Ascending aorta (tissue), 2 donors: ENCODE measurements at places on chromosomes 13 and 19.

DNA sequence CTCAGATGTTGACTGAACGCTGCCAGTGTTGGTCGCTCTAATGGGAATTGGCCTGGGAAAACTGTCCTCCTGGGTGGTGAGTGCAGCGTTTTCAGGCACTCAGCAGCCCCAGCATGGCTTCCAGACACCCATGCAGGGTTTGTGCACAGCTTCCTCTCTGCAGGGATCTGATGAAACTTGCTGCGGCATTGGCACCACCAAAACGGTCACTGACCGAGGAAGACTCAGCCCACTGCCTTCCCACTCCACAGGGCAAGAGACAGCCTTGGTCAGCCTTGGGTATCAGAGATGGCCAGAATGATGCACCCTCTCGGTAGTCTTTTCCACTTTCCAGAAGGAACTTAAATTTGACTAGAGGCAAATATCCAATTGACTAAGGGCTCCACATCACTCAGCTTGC, 398.9 kb downstream of the IRS2 start:
- H3K4me1 ChIP-seq: peaks cover 5% of the 10 kb centered on the region
- DNase-seq: no peak
- no peaks in the 10 kb centered on the region for H3K27me3 ChIP-seq
- H3K4me3 ChIP-seq: no peak overlapping the region

DNA sequence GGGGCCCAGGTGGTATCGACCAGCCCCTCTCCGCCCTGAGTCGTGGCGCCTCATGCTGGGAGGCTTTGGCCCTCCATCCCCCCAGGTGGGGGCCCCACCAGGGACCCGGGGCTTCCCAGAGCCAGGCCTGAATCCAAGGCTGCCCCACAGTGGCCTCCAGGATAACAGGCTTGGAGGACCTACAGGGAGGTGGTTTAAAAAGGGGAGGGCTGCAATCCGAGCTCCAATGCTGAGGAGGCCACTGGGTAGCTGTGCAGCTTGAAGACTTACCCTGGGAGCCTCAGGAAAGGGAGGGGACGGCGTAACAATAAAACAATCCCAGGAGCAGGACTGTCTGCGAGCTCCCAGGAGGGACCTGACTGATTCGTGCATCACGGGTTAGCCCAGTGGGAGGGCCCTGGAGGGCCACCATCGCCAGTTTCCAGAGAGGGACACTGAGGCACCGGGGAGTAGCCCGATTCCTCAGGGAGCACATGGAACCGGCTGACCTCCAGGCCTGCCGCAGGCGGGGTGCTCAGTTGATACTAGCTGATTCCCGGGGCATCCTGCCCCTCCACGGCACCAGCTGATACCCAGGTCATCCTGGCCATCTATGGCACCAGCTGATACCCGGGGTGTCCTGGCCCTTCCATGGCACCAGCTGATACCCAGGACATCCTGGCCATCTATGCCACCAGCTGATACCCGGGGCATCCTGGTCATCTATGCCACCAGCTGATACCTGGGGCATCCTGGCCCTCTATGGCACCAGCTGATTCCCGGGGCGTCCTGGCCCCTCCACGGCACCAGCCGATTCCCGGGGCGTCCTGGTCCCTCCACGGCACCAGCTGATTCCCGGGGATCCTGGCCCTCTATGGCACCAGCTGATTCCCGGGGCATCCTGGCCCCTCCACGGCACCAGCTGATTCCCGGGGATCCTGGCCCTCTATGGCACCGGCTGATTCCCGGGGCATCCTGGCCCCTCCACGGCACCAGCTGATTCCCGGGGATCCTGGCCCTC, 3.7 kb upstream of the C2CD4C start:
- H3K27ac ChIP-seq: no peak overlapping the region
- H3K36me3 ChIP-seq: no peaks in the 10 kb centered on the region
- H3K4me1 ChIP-seq: peaks cover 10% of the 10 kb centered on the region

DNA sequence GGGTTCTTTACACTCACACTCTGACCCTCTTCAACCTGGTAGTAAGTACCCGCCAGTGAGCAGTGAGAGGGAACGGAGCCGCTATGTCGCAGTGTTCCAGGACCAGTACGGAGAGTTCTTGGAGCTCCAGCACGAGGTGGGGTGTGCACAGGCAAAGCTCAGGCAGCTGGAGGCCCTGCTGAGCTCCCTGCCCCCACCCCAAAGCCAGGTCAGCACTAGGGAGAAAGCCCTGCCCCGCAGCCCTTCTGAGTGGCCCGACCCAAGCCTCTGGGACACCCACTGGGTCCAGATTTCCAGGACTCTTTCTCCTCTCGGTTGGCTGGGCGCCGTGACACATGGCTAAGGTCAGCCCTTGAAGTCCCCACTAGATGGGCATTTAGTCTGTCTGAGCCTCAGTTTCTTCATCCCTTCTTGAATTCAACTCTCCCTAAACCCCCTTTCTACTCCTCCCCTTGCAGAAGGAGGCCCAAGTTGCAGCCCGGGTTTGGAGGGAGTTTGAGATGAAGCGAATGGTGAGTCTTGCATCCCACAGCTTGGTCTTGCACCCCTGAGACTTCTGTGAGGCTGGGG, 1.9 kb downstream of the OCEL1 start:
- H3K36me3 ChIP-seq: peaks cover 20% of the 10 kb centered on the region
- no peaks in the 10 kb centered on the region for H3K27me3 ChIP-seq
- no peak overlapping the region for H3K27ac ChIP-seq
- H3K4me3 ChIP-seq: no peak overlapping the region
- H3K4me1 ChIP-seq: no peaks in the 10 kb centered on the region
- DNase-seq: no peak

- H3K27me3 ChIP-seq: no peaks in the 10 kb centered on the region
- peaks cover 15% of the 10 kb centered on the region for H3K4me1 ChIP-seq
- peak overlapping the region; percentile 98 for H3K4me3 ChIP-seq
- no peak for DNase-seq
Observed at GRCh38 chr19:12937093-12937926, 1.1 kb upstream of the CALR start.

- DNase-seq: no peak
- no peaks in the 10 kb centered on the region for H3K36me3 ChIP-seq
- peaks cover 29% of the 10 kb centered on the region for H3K4me1 ChIP-seq
- no peaks in the 10 kb centered on the region for H3K27me3 ChIP-seq
- no peak overlapping the region for H3K4me3 ChIP-seq
Observed at GRCh38 chr13:44117351-44117750, 237.6 kb downstream of the LACC1 start.

DNA sequence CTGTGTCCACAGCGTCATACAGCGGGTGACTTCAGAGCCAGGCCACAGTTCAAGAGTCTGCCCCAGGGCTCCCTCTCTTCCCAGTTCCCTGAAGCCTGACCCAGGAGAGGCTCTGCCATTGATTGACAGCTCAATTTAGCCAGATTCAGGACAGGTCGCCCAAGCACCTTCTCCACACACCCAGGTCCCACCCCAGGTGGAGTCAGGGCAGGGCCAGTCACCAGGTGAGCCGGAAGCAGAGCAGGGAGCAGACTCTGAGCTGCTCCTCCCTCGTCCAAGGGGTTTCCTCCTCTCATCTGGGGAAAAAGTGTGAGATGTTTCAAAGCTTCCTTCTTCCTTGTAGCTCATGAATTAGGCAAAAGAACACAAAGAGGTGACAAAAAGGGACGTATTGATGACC, 5.6 kb downstream of the CEACAM7 start:
- H3K4me3 ChIP-seq: no peak overlapping the region
- H3K27ac ChIP-seq: no peak overlapping the region
- DNase-seq: no peak

DNA sequence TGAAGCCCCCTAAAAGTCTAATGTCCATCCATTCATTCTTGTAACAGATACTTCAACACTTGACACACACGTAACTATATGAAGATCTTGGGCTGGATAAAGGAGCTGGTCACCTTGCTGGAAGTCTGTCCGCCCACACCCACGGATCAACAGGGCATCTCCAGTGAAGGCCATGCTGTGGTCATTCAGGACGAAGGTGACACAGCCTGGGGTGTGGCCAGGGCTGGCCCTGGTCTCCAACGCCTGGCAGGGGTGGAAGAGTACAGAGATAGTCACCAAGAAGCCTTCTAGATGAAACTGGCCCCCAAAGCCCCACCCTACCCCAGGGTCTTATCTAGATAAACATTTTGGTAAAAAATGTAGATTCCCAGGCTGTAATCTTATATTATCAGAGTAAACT, 6.8 kb upstream of the PHLDB3 start:
- H3K36me3 ChIP-seq: peaks cover 24% of the 10 kb centered on the region
- H3K27me3 ChIP-seq: no peaks in the 10 kb centered on the region
- no peak for DNase-seq
- no peak overlapping the region for H3K27ac ChIP-seq
- H3K4me1 ChIP-seq: no peaks in the 10 kb centered on the region

DNA sequence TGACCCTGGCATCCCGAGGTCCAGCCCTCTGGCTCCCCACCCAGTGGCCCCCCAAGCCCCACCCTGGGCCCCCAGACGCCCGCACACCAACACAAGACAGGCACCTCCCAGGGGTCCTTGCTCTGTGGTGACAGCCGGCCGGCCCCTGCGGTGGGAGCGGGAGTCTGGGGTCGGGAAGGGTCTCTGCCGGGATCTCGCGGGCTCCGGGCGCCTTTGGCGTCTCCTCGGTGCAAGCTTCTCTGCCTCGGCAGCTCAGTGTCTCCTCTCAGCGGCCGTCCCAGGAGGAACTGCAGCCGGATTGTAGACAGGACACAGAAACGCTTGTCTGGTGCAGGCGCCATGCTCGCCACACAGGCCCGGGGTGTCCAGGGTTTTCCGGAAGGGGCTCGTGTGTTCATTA, 43.7 kb downstream of the TMEM255B start:
- H3K27ac ChIP-seq: no peak overlapping the region
- no peaks in the 10 kb centered on the region for H3K4me1 ChIP-seq
- no peaks in the 10 kb centered on the region for H3K36me3 ChIP-seq
- no peak overlapping the region for H3K4me3 ChIP-seq
- H3K27me3 ChIP-seq: no peaks in the 10 kb centered on the region
- DNase-seq: no peak

DNA sequence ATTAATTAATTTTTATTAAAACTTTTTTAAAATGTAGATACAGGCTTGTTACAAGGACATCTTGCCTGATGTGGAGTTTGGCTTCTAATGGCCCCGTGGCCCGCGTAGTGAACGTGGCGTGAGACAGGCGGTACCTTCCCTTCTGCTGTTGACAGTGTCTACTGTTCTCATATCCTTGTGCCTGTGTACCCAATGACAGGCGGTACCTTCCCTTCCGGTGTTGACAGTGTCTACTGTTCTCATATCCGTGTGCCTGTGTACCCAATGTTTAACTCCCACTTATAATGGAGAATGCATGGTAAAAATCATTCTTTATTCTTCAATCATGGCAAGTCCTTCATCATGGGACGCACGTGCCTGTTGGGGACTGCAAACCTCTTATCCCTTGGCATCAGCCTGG, 79.1 kb upstream of the ZNF835 start:
- no peaks in the 10 kb centered on the region for H3K4me1 ChIP-seq
- no peak overlapping the region for H3K4me3 ChIP-seq
- DNase-seq: no peak
- no peak overlapping the region for H3K27ac ChIP-seq
- H3K27me3 ChIP-seq: no peaks in the 10 kb centered on the region
- H3K36me3 ChIP-seq: no peaks in the 10 kb centered on the region

DNA sequence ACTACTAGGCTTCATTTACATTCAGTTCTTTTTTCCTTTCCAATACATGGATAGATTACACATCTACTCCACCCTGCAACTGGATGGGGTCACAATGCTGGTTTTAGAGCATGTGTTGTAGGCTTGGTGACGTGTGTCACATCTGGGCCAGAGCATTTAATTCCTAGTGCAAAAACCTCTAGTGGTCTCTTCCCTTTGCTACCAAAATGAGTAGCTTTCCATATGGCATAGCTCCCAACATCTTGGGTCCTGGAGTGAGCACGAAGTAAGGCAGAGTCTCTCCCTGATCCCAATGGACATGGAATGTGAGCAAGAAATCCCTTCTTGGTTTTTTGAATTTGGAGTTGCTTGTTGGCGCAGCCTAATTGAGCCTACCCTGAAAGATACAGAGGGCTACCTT, 51.7 kb downstream of the TNFSF11 start:
- H3K27ac ChIP-seq: no peak overlapping the region
- no peaks in the 10 kb centered on the region for H3K36me3 ChIP-seq
- no peak for DNase-seq
- H3K27me3 ChIP-seq: no peaks in the 10 kb centered on the region

DNA sequence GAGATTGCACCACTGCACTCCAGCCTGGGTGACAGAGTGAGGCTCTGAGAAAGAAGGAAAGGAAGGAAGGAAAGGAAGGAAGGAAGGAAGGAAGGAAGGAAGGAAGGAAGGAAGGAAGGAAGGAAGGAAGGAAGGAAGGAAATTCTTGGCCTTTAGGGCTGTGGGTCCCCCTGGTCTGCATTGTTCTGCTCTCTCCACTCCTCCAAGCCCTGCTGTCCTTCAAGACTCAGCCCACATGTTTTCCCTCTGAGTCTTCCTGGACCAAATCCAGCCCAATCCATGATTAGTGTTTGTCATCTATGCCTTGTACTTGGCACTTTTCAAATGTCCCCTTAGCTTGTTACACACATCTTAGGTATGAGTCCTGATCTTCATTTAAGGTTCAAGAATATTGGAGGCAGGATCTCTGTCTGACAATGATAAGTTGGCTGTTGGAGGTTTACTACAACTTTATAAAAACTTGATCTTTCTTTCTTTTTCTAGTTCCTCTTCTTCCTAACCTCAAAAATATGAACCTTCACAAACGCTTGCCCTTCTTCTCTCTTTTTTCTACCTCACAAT, 48.8 kb upstream of the INTS6 start:
- no peaks in the 10 kb centered on the region for H3K36me3 ChIP-seq
- no peak overlapping the region for H3K4me3 ChIP-seq
- H3K4me1 ChIP-seq: no peaks in the 10 kb centered on the region

GRCh38 chr19:31072451-31072850, 276.8 kb downstream of the TSHZ3 start:
- DNase-seq: no peak
- H3K36me3 ChIP-seq: no peaks in the 10 kb centered on the region
- H3K4me1 ChIP-seq: no peaks in the 10 kb centered on the region
- H3K27me3 ChIP-seq: no peaks in the 10 kb centered on the region
- H3K27ac ChIP-seq: no peak overlapping the region

- no peaks in the 10 kb centered on the region for H3K27me3 ChIP-seq
- no peak overlapping the region for H3K4me3 ChIP-seq
- no peaks in the 10 kb centered on the region for H3K4me1 ChIP-seq
- H3K36me3 ChIP-seq: no peaks in the 10 kb centered on the region
Observed at GRCh38 chr19:57105976-57106721, 13.6 kb upstream of the USP29 start.

DNA sequence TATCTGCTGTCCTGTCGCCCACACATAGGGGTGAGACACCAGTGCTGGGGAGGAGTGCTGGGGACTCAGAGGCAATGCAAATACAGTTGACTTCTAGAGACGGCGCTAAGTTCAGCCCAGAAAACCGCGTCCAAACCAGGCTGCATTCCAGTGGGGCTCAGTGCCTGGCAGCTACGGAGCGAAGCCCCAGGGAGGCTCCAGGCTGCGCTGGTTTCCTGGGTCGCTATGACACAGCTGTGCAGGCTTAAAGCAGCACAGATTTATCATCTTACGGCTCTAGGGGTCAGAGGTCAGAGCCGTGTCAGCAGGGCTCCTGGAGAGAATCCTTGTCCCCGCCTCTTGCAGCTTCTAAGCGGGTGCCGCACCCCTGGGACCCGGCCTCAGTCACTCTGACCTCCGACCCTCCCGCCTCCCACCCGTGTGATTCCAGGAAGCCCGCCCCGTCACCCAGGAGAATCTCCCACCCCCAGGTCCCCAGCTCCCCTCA, 61.6 kb downstream of the ANKRD10 start:
- H3K27ac ChIP-seq: no peak overlapping the region
- no peaks in the 10 kb centered on the region for H3K4me1 ChIP-seq
- H3K4me3 ChIP-seq: no peak overlapping the region

GRCh38 chr19:44515031-44515430, 14.4 kb downstream of the CEACAM20 start:
- H3K27ac ChIP-seq: no peak overlapping the region
- no peaks in the 10 kb centered on the region for H3K4me1 ChIP-seq
- H3K27me3 ChIP-seq: no peaks in the 10 kb centered on the region
- H3K4me3 ChIP-seq: no peak overlapping the region
- H3K36me3 ChIP-seq: no peaks in the 10 kb centered on the region
- no peak for DNase-seq
